ENCODE measurements at places on chromosomes 3 and 15.
A peak's percentile ranks its signal among the peaks of the same experiment; 100 is the strongest.

- DNase-seq, result no peak
Observed at GRCh38 chr3:63922491-63923199, 10.5 kb upstream of the SCAANT1 start.

GRCh38 chr3:177050501-177051237, 146.6 kb downstream of the TBL1XR1 start:
- peak; percentile 63 for DNase-seq

GRCh38 chr3:157530637-157531300, 27.6 kb upstream of the VEPH1 start:
- DNase-seq, result peak; percentile 44

DNA sequence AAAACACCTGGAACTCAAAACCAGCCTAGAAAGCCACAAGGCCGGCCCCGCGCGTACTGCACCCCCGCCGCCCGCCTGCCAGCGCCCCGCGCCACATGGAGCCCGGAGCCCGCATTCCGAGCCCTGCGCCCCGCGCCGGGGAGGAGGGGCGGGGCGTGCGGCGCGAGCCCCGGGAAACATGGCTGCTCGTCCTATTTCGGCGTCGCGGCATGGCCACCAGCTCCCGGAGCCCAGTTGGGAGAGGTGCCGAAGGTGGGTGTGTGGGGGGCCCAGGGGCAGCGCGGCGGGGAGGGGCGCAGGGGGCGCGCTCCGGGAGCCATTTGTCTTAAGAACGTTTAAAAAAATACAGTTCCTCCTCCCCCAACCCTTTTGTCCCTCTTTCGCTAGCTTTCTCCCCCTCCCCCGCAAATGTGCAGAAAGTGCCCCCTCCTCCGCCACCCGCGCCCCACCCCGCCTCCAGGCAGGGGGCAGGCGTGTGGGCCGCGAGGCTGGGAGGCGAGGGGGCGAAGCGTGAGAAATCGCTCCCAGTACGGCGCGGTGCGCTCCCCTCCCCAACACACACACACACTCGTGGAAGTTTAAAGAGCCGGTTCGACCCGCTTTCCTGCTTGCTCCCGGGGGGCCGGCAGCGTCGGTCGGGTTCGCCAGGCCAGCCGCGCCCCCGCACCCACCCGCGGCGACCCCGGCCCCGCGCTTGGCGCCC, 2.5 kb downstream of the ANP32A start:
- DNase-seq, result peak; percentile 79

DNA sequence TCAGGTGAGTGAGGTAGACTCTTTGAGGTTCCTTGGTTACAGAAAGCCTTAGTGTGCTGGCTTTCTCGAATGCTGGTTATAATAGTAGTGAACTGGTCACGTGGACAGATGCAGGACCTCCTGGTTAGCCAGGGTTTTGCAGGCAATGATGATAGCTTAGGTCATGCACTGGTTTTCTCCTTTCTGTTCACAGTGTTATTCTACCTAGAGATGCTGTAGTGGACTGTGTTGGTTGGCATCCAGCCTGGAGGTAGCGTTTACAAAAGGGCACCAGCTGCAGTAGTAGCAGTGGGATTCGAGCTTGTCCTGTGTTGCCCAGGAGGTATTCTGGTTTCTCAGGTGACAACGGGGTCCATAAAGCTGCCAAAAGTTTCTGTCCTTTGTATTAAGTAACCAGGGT, 27.0 kb downstream of the PCCB start:
- no peak for DNase-seq

DNA sequence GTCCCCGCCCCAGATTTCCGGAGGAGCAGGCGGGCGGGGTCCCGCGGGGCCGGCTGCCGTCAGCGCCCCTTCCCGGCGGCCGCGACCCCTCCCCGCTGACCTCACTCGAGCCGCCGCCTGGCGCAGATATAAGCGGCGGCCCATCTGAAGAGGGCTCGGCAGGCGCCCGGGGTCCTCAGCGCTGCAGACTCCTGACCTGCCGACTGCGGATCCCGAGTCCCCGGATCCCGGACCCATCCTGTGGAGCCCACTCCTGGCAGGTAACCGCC, at the start of gene TRH:
Gene TRH, plus strand, starts transcription at position 157 of the 269 bp plus-strand sequence. CDS start 1,097 bp downstream, outside the sequence.
- DNase-seq, result no peak

DNA sequence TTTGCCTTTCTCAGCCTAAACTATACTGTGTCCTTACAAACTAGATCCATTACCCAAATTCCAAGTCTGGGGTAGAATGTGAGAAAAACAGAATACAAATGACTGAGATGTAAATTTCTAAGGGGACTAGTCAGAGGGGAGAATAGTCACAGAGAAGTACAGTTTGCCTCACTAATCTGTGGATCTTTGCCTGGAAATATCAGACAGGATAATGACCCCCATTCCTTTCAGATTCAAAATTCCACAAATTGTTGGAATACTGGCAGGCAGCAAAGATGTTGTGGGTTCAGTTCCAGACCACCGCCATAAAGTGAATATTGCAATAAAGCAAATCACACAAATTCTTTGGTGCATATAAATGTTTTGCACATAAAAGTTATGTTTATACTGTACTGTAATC, 762.8 kb upstream of the NR2F2 start:
- peak; percentile 92 for DNase-seq

- DNase-seq, result no peak
Observed at GRCh38 chr3:42688016-42688415, 2.7 kb downstream of the KLHL40 start.

- no peak for DNase-seq
Observed at GRCh38 chr3:27349832-27350231, 19.4 kb downstream of the NEK10 start.

DNA sequence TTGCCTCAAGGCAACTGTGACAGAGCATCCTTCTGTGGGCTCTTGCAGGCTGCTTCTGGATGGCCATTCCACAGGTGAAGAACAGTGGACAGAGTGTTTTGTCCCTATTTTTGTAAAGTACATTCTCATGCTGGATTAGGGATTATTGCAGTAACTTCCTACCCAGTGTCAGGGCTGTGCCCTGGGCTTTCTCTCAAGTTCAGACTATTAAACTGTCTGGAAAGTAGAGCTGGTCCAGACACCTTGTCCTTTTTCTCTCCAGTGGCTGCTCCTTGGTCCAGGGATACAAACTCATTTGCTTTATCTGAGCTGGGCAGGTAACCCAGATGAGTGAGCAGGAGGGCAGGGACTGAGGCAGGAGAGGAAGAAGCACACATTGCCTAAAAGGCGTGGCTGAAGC, 37.4 kb upstream of the AGBL1 start:
- DNase-seq, result no peak

DNA sequence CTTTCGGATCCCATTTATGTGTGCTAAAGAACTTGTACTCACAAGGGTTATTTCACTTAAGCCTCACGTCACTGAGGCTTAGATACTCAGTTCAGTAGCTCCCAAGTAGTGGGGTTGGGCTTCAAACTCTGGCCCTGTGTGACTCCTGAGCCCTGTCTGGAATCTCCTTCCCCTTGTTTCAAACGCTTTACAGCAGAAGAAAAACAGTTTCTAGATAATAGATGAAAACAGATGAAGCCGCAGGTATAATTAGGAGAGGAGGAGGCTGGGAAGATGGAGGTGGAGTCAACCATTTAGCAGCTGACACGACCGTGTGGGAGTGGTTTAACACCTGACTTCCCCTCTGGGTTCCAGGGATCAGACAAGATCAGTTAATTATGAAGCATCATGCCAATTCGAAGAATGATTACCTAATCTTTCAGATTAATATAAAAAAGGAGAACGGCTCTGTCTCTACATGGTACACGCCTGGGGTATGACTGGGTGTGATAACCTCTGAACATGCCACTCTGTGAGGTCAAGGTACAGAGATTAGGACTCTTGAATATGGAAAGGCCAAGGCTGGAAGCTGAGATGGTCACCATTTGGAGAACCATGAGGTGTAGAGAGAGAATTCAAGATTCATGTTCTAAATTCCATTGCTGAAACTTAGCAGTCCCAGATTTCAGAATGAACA, 31.1 kb downstream of the TPM1 start:
- DNase-seq, result peak; percentile 64
